ENCODE measurements at places on chromosomes 11 and 22.

GRCh38 chr11:828506-829175, 922 bp downstream of the CRACR2B start:
- no peak for DNase-seq

GRCh38 chr22:50177537-50178470, 7.3 kb downstream of the PANX2 start:
- DNase-seq, result no peak

DNA sequence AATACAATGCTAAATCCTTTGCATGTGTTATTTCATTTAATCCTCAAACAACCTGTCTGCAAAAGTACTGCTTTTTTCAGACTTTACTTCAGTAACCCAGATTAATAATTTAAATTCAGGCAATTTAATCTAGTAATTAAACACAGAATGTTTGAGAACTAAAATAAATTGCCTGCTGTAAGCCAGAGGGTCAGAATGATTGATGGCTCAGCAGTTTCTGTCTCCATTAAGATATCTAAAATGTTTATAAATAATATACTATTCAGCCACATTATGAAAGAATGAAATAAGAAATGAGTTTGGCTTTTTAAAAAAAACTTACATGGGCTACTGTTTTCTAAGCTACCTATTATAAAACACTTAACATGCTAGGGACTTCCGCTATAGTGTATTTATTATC, 846.0 kb downstream of the FAM181B start:
- DNase-seq, result no peak

DNA sequence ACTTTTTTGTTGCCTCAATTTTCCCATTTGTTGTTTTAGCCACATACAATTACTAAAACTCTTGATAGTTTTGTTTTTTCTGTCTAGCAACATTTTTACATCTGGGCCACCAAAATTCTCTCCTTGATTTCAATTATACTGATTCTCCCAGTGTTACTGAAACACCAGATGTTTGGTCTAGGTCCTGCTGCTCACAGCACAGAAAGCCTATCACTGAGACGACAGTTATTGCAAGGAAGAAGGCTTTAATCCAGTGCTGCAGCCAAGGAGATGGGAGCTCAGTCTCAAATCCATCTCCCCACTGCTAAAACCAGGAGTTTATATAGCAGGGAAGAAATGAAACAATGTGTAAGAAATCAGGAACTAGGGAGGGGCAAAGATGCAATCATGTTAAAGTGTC, 837.7 kb upstream of the CNTN5 start:
- peak; percentile 13 for DNase-seq

DNA sequence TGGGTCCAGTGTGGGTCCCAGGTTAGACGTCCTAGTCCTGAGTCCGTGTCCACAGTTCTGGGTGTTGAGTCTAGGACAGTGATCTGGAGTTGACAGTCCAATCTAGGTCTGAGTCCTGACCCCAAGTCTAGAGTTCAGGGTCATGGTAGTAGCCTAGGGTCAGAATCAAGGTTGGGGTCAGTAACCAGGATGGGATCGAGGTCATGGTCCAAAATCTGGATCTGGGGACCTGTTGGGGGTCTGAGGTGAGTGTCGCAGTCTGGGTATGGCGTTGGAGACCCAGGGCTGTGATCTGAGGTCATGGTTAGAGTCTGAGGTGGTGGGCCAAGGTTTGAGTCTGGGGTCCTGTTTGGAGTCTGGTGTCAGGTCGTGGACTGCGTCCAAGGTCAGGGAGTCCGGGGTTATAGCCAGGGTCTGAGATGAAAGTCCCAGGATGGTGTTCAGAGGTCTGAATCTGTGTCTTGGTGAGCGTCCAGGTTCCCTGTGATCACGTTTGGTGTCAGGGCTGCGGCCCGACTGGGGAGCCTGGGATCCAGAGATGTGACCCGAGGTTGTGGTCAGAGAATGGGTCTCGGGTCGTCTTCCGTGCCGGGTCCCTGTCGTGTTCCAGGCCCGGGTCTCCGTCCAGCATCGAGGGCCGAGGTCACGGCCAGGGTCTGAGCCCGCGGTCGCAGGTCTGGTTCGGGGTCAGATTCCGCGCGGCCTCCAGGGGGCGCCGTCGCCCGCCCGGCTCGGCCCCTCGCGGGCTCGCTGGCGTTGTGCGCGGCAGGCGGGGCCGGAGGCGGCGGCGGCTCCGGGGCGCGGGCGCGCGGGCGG, 432 bp upstream of the GRK2 start:
- peak; percentile 68 for DNase-seq

DNA sequence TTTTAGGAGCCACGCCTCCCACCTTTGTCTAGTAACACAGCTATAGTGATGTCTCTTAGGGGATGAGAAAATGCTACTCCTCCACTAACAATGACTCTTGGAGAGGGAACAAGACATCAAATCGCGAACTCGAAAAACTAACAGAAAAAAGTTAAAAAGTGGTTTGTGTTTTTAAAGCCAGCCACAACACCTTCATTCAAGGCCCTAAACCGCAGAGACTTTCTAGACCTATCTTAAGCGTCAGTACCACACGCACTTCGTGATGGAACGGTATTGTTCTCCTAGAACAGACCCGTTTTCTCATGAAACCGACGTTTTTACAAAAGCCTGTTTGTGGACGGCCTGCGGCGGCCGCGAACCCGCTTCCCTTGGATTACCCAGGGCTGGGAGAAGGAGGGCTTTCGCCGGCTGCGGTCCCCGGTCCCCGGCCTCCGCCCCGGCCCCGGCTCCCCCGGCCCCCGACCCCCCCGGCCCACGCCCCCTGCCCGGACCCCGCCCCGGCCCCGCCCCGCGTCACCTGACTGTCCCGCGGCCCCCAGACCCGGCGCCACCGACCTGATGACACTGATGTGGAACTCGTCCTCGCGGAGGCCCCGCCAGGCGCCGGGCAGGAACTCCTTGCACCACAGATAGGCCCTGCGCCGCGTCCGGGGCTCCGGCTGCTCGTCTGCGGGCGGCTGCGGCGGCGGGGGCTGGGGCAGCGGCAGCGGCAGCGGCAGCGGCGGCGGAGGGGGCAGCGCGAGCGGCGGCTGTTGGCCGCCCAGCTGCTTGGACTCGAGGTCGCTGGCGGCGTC, 718 bp downstream of the CHKA start:
- peak; percentile 67 for DNase-seq

GRCh38 chr11:43021466-43021865, 290.3 kb upstream of the API5 start:
- DNase-seq, result peak; percentile 1

GRCh38 chr22:20979243-20979809, 2.8 kb upstream of the LZTR1 start:
- peak; percentile 69 for DNase-seq

DNA sequence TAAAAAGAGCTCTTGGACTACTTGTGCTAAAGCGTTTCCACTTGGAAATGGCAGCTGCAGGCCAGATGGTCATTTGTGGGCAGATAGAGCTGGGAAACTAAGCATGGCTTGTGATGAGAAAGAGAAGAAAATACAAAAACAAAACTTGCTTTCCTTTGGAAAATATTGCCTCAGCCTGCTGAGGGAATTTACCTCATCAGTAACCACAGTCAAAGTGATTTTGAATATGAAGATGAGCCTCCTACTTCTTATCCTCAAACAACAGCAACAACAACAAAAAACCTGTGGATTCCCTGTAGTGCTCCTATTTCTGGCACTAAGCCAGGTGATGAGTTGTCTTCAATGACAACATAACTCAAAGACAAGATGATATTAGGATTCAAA, 62.7 kb upstream of the FIBIN start:
- no peak for DNase-seq
